Pancreas (tissue), 10 donors: ENCODE measurements at places on chromosomes 12 and 14. TPM values are rescaled to one million over a fixed set of nuclear protein-coding genes. Genes with fewer than 3 reads are reported as not detected.

GRCh38 chr14:89262041-89262440, 155.0 kb downstream of the FOXN3 start:
- DNase-seq: no peak
- H3K4me1 ChIP-seq: no peaks in the 10 kb centered on the region
- no peaks in the 10 kb centered on the region for H3K27me3 ChIP-seq
- H3K4me3 ChIP-seq: no peak overlapping the region
- no peaks in the 10 kb centered on the region for H3K36me3 ChIP-seq
- H3K27ac ChIP-seq: no peak overlapping the region

- no peak overlapping the region for H3K27ac ChIP-seq
- H3K36me3 ChIP-seq: no peaks in the 10 kb centered on the region
- DNase-seq: no peak
- no peaks in the 10 kb centered on the region for H3K27me3 ChIP-seq
These were observed 17.2 kb downstream of the FAM234B start for GRCh38 chr12:13061377-13061776.

Gene PLEKHH1
- total RNA-seq: 16.4 TPM

GRCh38 chr12:7374423-7375144, 69.4 kb downstream of the CD163L1 start:
- H3K4me3 ChIP-seq: no peak overlapping the region
- H3K36me3 ChIP-seq: no peaks in the 10 kb centered on the region
- peak; percentile 56 for DNase-seq
- H3K27me3 ChIP-seq: no peaks in the 10 kb centered on the region

GRCh38 chr14:67411820-67412421, at the start of gene PLEK2:
Gene PLEK2 (minus strand): TSS chr14:67412165. CDS start chr14:67412059, 106 bp downstream.
- H3K4me1 ChIP-seq: no peaks in the 10 kb centered on the region
- H3K27me3 ChIP-seq: no peaks in the 10 kb centered on the region
- peak; percentile 79 for DNase-seq

GRCh38 chr14:46573498-46573897, 78.1 kb downstream of the RPL10L start:
- no peak for DNase-seq
- H3K27ac ChIP-seq: no peak overlapping the region
- no peaks in the 10 kb centered on the region for H3K36me3 ChIP-seq
- H3K27me3 ChIP-seq: no peaks in the 10 kb centered on the region
- no peaks in the 10 kb centered on the region for H3K4me1 ChIP-seq

DNA sequence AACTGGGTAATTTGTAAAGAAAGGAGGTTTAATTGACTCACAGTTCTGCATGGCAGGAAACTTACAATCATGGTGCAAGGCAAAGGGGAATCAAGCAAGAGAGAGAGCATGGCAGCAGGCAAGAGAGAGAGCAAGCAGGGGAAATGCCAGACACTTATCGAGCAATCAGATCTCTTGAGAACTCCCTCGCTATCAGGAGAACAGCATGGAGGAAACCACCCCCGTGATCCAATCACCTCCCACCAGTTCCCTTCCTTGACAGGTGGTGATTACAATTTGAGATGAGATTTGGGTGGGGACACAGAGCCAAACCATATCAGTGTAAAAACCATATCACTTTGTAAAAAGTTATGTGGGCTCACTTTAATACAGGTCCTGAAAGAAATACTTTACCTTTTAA, 56.4 kb upstream of the NEDD1 start:
- DNase-seq: no peak
- H3K4me3 ChIP-seq: no peak overlapping the region
- no peaks in the 10 kb centered on the region for H3K4me1 ChIP-seq
- no peak overlapping the region for H3K27ac ChIP-seq

Gene CATSPERB
- 40.0 TPM for total RNA-seq

Gene SMCO2
- total RNA-seq: not detected

Gene GNPTAB
- total RNA-seq: 10.7 TPM

Gene LHX5
- total RNA-seq: not detected

Gene ALDH1L2
- total RNA-seq: 32.2 TPM

Gene RFLNA
- 1.3 TPM for total RNA-seq

DNA sequence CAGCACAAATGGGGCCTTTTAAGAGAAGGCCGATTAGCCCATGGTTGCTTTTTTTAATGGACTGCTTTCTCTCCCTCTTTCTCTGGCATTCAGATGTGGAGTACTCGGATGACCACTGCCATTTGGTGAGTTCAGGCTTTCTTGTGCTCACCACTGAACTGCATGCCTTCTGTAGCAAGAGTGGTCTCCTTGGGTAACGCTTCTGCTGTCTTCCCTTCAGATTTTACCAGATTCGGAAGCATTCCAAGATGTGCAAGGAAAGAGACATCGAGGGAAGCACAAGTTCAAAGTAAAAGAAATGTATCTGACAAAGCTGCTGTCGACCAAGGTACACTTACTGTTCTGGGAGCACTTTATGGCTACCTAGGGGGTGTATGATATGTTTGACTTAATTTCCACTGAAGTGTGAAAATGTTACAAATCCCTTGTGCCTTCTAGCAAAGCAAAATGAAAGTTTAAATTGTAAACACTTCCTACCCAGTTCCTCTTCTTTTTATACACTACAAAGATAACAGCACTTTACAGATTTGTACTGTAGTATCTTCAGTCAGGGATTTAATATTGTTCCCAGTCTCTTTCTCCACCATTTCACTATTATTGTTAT, 148.8 kb downstream of the PLXNC1 start:
- H3K4me3 ChIP-seq: no peak overlapping the region
- H3K27ac ChIP-seq: no peak overlapping the region
- H3K36me3 ChIP-seq: no peaks in the 10 kb centered on the region
- DNase-seq: no peak

GRCh38 chr12:90653040-90653439, 301.9 kb downstream of the CCER1 start:
- H3K4me1 ChIP-seq: no peaks in the 10 kb centered on the region
- H3K27ac ChIP-seq: no peak overlapping the region
- H3K27me3 ChIP-seq: no peaks in the 10 kb centered on the region

DNA sequence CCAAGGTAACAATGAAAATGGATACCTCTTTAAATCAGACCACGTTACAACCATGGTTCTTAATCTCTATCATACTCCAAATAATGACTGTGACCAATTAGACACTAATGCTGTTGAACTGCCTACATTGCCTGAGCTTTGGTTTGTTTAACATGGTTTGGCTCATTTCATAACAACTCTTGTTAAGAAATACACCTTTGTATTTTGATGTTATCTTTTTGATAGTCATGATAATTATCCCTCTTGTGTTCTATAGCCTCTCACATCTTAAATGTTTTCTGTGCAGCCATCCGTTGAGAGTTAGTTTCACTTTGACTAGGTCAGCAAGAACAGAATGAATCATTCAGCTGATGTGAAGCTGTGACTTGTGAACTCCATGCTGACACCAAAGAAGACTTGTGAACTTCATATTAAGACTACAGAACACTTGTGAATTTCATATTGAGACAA, 75.5 kb upstream of the RERGL start:
- no peak overlapping the region for H3K4me3 ChIP-seq
- no peaks in the 10 kb centered on the region for H3K27me3 ChIP-seq
- H3K27ac ChIP-seq: no peak overlapping the region
- no peak for DNase-seq
- no peaks in the 10 kb centered on the region for H3K36me3 ChIP-seq

- peak; percentile 95 for DNase-seq
- no peaks in the 10 kb centered on the region for H3K36me3 ChIP-seq
- H3K27ac ChIP-seq: no peak within 1 kb of the TSS
These were observed at the start of gene KCNH3 for GRCh38 chr12:49538510-49539403. Gene KCNH3 (plus strand): TSS chr12:49539030. CDS start chr12:49539417, 387 bp downstream.

DNA sequence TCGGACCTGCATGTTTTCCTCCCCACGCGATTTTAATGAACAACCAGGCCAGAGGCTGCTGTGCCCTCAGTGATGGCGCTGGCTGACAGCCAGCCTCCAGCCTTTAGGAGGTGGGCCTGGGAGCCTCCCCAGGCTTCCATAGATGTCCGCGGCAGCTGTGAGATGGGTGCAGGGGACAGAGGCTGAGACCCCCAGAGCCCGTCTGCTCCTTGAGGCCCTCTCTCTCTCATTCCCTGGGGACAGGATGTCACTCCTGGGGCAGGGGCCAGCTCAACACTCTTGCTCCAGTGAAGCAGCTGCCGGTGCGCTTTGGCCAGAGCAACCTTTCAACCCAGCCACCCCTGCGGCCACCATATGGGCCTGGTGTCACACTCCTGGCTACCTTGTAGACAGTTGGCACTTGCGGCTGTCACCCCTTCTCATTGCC, 24.8 kb downstream of the MVK start:
- no peak overlapping the region for H3K27ac ChIP-seq
- no peak overlapping the region for H3K4me3 ChIP-seq
- H3K36me3 ChIP-seq: no peaks in the 10 kb centered on the region
- H3K27me3 ChIP-seq: no peaks in the 10 kb centered on the region

- DNase-seq: no peak
- no peak overlapping the region for H3K27ac ChIP-seq
- no peaks in the 10 kb centered on the region for H3K36me3 ChIP-seq
These were observed 40.4 kb downstream of the FOS start for GRCh38 chr14:75319021-75319420.

DNA sequence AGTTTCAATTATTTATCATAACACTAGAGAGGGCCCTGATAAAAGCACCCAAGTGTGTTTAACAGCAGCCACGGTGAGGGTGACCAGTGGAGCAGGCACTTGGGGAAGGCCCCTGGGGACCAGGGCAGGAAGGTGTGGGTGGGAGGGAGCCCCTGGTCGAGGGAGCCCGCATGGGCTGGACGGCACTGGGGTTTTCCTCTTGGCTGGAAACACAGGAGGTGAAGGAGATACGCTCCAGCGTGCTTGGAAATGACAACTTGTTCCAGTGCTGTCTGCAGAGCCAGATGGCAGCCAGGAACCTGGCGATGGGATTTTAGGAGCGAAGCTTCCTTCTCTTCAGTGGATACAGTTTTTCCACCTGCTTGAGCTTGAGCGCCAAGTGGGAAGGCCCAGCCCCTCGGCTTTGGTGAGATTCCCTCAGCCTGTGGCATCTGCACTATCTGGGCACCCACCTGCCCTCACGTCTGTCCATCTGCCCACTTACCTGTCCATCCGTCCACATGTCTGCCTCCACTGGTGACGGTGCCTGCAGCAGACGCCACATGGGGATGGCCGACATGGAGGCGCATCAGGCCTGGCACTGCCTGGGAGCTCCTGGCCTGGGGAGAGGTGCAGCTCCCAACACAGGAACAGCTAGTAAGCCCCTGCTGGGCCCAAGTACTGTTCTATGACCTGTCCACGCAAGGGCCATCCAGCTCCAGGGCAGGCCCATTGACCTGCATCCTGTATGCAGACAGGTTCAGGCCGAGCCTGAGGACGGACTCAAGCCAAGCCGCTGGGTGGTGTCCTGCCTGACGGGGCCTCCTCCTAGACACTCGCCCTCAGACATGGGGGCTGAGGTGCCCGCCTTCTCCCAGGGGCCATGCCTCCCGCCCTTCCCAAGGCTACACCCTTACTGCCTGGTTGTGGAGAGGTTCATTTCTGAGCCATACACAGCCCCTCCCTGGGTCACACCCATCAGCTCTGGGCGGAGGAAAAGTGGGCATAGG, 192.2 kb upstream of the C14orf180 start:
- no peak overlapping the region for H3K4me3 ChIP-seq
- no peaks in the 10 kb centered on the region for H3K4me1 ChIP-seq
- no peaks in the 10 kb centered on the region for H3K27me3 ChIP-seq
- no peak for DNase-seq
- no peaks in the 10 kb centered on the region for H3K36me3 ChIP-seq

Gene KLHL33
- total RNA-seq: 0.34 TPM

GRCh38 chr12:119804011-119804641, 73.0 kb downstream of the CIT start:
- no peaks in the 10 kb centered on the region for H3K36me3 ChIP-seq
- no peaks in the 10 kb centered on the region for H3K27me3 ChIP-seq
- peak; percentile 67 for DNase-seq
- no peak overlapping the region for H3K4me3 ChIP-seq

Gene SAMD15
- total RNA-seq: 1.5 TPM

Gene OR4E2
- not detected for total RNA-seq

DNA sequence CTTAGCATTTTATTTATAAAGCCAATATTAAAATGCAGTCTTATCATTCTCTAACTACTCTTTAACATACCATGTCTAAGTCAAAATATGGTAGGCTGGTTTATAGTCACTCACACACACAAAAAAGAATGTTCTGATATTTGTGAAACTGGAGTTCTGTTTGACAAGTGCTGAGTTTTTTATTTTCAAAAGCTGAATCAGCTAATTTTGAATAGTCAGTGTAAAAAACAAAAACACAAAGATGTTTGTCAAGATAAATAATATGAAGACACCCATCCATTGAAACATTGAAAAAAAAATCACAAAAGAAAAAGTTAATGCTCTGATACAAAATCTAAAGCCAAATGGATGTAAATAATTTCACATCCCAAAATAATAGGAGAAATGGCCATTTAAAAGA, 231.5 kb downstream of the MED13L start:
- H3K4me1 ChIP-seq: peaks cover 14% of the 10 kb centered on the region
- H3K36me3 ChIP-seq: no peaks in the 10 kb centered on the region
- H3K27ac ChIP-seq: no peak overlapping the region
- H3K27me3 ChIP-seq: no peaks in the 10 kb centered on the region
- H3K4me3 ChIP-seq: no peak overlapping the region
